GM12892 (cell line): ENCODE measurements at places on chromosomes 16 and 17.

GRCh38 chr16:48850097-48850770 lies 240.3 kb upstream of the N4BP1 start:
- no peak for DNase-seq

- no peak for DNase-seq
Measured at GRCh38 chr16:53323924-53324323, 110.3 kb upstream of the RBL2 start.

GRCh38 chr16:63337264-63337663 lies 1301.0 kb upstream of the CDH8 start:
- no peak for DNase-seq

GRCh38 chr17:37530420-37530819 lies 40.7 kb downstream of the DUSP14 start:
- no peak for DNase-seq

- no peak for DNase-seq
Measured at GRCh38 chr17:31493656-31494155, 102.2 kb downstream of the RAB11FIP4 start.

DNA sequence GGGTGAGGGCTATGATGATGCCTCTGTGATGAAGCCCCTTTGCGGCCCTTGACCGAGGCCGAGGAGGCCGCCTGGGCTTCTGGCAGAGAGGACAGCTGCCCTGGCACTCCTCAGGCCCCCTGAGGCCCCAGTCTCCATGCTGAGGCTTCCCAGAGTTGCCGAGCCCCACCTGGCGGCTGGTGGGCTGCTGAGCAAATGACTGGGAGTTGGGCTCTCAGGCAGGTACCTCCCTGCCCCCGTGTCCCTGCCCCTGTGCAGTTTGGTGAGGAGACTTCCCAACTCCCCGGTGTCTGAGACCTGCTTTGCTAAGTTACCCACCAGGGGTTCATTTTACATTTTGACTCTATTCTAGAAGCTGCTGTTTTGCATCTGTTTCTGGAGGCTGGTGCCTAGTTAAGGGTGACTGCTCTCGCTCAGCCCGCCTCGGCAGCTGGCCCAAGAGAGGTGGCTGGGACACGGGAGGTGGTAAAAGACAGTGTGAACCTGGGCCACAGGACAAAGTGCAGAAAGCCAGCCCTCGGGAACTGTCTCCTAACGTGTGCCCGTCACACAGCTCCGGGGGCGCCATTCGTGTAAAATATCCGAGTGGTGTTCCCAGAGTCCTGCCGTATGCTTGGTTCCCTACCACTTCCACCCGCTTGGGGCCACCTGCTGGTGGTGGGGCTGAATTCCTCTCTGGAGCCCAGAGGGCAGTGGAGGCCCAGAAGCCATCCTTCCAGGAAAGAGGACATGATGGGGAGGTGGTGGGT lies 134.5 kb downstream of the RAB11FIP4 start:
- no peak for DNase-seq

- DNase-seq: no peak
Measured at GRCh38 chr16:11662582-11662981, 5.7 kb upstream of the SNN start.

GRCh38 chr17:15085890-15086677 lies 179.0 kb downstream of the PMP22 start:
- no peak for DNase-seq

GRCh38 chr17:32256012-32256700 lies 9.5 kb upstream of the RHBDL3 start:
- no peak for DNase-seq

DNA sequence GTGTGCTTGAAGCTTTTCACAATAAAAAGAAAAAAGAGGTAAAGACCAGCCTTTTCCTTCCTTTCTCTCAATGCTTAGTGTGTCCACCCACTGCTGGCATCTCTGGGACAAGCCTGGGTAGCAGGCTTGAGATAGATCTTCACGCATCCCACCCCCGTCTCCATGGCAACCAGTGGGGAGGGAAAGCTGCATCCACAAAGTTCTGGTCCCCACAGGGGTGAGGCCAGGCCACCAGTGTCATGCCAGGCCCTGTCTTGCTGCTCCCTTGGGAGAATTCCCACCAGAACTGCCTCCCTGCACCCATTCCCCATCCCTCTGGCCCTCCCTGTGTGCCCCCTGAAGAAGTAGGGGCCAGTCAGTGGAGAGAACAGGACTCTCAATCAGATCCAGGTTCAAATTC lies 259.9 kb downstream of the MRTFB start:
- no peak for DNase-seq

- DNase-seq: no peak
Measured at GRCh38 chr17:32933881-32934280, 5.9 kb downstream of the TMEM98 start.

GRCh38 chr16:46607529-46607928 lies 13.7 kb downstream of the SHCBP1 start:
- DNase-seq: no peak

GRCh38 chr17:67831268-67831667 lies 6.0 kb downstream of the BPTF start:
- no peak for DNase-seq

GRCh38 chr16:79918916-79919315 lies 318.4 kb upstream of the MAF start:
- DNase-seq: no peak

GRCh38 chr17:74008196-74008595 lies 195.3 kb upstream of the RPL38 start:
- no peak for DNase-seq

DNA sequence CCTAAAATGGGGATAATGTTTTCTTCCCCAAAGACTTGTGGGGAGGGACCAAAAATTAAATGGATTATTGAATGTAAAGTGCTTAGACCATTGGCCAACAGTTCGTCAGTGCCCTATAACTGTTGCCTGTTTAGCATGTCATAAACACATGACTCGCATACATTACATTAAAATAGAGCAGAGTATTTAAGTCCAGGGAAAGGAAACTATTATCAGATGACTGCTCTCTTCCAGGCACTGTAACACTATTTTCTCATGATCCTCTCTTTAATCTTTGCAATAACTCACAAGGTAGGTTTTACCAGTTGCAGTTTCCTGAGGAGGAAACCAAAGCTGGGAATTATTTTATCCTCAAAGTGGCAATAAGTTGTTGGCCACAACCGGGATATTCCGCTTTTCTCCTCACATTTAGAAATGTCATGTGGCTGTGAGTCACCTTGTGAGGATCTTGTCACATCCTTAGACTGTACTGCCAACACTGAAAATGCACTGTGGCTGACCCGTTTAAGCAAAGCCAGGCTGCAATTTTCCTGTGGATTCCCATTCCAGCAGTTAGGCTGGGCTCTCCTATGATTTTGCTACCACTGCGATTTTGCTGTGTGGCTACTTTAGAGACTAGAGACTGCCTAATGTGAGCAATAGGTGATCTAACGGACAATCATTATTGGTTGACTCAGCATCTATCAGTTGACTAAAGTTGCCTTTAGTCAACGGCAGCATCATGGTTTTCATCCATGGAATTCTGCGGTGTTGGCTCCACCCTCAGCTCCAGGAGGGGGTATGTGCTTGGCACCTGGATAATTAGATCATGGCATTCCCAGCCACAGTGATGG lies 58.3 kb upstream of the DHX40 start:
- no peak for DNase-seq

- no peak for DNase-seq
Measured at GRCh38 chr16:84643180-84643583, 5.1 kb upstream of the KLHL36 start.

DNA sequence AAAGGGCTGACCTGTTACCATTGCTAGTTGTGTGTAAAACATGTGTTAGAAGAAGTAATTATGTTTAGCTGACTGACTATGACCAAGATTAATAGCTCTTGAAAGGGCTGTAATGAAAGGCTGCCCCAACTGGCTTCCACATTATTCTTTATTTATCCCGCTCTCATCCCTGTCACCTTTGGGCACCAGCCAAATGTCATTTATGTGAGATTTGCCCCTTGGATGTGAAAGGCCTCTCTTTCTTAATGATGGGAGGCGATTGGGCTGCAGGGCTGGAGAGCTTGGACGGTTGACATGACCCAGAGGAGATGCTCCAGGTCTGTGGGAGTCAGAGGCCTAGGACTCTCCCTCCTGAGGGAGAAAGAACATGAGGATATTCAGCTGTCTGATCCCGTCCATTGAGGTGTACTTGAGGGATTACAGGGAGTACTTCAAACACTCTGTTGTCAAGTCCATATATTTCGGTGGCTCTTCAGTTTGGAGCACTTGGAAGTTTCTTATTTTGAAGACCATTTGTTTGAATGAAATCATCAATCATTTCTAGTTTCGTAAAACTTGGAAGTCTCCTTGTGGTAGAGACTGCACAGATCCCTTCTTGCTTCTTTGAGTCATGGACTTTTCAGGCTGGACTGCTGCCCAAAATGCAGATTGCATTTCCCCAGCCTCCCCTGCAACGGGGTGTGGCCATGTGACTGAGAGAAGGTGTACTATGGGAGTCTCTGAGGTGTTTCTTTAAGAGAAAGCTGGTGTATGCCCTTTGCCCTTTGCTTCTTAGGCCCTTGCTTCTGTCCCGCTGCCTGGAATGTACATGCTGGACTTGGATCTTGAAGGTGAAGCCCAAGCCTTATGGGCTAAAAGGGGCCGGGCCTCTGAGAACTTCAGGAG lies 51.3 kb downstream of the FTO start:
- no peak for DNase-seq

DNA sequence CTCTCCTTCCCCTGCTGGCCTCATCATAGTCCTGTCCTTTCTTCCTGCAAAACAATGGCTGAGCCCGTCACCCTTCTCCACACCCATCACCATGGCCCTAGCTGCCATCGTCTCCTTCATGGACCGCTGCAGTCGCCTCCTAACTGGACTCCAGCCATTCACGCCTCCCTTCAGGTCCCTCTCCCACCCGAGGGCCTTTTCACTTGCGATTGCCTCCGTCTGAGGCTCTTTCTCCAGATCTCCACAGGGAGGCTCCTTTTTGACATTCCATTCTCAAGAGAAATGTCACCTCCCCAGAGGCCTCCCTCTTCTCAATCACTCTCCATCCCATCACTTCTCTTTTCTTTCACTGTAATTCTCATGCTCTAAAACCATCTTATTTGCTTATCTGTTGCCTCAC lies 23.5 kb downstream of the GSG1L start:
- no peak for DNase-seq

DNA sequence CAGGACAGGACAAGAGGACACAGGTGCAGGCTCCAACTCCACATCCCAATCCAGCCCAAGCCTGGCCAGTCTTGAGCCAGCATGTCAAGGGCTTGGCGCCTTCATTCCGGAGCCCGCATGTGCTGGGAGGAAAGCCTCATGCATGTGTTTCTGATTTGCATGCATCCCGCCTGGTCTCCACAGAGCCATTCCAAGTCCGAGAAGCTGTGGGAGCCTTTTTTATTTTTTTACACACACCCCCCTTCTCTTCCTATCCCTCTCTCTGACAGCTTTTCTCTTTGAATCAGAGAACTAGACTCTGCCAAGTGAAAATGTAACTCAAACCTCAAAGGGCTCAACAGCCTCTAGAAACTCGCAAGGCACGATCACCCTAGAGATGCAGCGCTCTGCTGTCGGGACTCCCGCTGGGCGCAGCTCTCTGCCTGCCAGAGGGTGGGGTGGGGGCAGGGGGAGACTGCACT lies 45.1 kb downstream of the NOG start:
- no peak for DNase-seq

- no peak for DNase-seq
Measured at GRCh38 chr17:8254881-8255280, 5.8 kb downstream of the PFAS start.

- DNase-seq: no peak
Measured at GRCh38 chr17:48121923-48122664, 14.5 kb downstream of the SNX11 start.

GRCh38 chr17:77403854-77404253 lies 263.1 kb downstream of the SEC14L1 start:
- DNase-seq: no peak

DNA sequence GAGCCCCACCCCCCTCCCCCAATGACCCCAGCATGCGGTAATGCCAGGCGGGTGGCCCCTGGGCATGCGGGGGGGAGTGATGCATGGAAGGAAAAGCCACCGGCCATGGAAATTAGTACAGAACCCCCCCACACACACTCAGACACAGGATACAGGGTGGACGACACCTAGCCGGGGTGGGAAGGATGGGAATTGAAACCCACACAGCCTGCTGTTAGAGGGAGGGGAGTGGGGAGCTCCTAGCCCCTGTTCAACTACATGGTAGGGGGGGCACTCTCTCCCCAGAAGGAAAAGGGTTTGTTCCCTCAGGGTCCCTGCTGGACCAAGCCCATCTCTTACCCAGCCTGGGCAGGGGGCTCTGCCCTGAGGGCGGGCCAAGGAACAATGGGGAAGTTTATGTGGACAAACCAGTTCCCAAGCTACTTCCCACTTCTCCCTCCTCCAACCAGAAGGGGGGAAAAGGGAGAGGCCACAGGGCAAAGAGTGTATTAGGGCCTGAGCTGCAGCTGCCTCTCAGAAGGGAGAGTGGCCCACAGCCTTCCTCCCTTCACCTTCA lies 5.2 kb downstream of the TMUB2 start:
- DNase-seq: no peak

DNA sequence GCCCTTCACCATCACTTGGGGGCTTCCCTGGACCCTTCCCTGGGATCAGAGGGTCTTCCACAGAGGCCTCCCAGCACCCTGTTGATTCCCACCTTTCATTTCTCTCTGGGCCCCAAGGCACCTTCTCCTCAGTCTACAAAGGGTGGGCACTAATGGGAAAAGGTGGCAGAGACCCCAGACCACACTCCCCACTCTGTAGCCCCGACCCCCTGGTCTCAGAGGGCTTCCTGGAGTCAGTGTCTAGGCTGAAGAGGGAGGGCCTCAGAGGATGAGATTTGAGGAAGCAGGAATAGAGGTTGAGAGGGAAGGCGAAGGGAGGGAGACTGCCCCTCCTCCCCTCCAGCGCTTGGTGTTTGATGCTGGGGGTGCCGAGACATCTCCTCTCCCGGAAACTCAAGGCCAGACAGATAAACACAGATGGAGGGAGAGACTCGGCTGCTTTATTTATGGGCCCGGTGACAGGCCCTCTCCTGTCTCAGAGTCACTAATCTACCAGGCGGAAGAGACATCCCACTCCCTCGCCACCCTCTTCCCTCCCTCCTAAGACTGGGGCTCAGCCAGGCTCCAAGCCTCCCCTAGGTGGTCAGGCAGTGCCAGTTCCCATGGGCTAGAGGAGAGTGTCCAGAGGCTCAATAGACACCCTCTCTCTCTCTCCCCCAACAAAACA lies 18.5 kb upstream of the SP2 start:
- DNase-seq: no peak

DNA sequence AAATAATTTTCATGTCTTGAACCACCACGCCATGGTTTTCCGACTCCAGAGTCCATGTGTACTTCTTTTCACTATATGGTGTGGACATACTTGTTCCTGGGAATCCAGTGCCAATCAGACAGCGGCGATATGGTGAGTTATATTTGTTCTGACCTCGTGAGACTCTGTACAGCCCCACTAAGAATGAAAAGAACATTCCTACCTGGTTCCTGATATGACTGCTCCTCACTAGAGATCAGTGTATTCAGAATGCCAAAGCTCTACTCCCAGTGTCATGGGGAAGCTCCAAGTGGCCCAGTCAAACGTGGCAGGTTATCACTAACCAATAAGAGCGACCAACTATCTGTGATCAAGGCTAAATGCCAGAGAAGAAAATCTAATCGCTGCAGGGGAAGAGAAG lies 6.1 kb downstream of the C16orf46 start:
- no peak for DNase-seq
